Non-pigmented ciliary epithelial cell (primary cell): ENCODE measurements at places on chromosomes 7 and 10.

GRCh38 chr7:7569081-7569527, 2.4 kb downstream of the MIOS start:
- DNase-seq, result no peak

DNA sequence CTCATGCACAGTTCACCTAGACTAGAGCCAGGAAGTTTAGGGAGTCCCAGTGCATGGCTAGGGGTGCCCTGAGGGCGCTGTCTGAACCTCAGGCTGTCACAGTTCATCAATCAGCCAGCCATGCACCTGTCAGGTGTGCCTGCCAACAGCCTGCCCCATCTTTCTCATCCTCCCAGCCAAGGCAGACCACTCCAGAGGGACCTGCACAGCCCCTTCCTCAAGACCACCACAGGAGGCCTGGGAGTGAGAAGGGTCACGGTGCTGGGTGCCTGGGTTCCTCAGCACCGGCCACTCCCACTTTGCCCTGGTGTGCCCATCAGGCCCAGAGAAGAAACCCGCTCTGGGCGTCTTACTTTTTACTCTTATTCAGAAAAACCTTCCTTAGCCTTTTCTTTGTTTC, 8.4 kb downstream of the ATP6V1F start:
- no peak for DNase-seq

DNA sequence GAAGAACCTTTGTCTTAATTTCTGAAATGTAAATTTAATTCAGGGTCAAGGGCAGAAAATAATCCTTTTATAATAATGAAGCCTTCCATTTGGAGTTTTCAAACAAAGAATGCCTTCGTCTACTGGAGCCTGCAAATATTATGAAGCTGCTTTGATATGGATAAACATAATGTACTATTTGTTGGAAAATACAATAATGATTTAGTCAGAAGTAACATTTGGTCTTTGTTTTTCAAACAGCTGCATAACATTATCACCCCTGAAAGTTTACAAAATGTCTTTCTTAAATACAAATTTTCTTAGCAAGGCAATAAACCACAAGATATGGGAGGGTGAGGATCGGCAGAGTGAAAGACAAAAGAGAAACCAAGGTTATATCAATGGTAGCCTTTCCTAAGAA, 41.5 kb downstream of the TMEM26 start:
- no peak for DNase-seq

DNA sequence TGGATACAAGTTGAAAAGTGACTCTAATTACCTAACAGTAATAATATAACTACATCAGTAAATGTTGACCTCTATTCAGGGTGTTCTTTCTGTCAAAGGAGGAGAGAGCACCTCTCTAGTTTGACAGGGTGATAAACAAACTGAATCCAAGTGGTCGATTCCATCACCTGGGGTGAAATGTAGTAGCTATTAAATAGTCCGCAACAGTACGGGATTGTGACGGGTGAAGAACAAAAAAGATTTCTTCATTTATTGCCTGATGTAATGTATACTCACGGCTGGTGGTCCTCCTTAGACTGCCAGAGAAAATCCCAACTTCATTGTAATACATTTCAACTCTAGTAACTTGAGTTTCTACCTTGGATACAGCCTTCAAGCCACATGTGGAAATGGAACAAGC, 292.5 kb upstream of the CELF2 start:
- DNase-seq, result no peak

GRCh38 chr7:105454095-105454747, 65.5 kb upstream of the SRPK2 start:
- DNase-seq, result peak; percentile 69

DNA sequence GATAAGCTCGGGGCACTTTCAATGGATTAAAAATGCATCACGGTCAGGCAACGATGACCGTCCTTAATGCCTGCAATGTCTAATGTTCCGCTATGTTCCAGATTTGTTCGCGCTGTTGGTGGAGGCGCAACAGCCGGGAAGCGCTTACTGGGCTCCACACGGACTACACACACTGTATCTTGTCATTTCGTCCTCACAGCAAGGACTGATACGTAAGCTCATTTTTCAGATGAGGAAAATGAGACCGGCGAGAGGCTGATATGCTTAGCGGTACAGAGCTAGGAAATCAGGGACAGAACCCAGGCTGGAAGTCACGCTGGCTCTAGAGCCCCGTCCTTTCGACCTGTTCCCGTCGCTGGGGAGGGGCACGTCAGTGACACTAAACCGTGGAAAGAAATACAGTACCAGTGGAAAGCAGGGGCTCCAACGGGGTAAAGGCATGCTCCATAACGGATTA, 670 bp downstream of the TPK1 start:
- DNase-seq, result no peak

DNA sequence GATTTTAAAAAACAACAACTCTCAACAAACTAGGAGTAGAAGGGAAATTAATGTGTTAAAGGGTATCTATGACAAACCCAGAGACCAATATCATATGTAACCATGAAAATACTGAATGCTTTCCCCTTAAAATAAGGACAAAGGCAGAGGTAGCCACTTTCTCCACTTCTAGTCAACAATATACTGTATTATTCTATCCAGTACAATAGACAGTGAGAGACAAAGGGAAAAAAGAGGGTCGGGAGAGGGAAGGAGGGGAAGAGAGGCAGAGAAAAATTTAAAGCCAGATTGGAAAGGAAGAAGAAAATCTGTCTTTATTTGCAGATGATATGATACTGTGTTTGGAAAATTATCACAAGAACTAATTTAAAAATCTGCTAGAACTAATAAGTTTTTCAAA, 39.1 kb upstream of the WDFY4 start:
- DNase-seq, result no peak

DNA sequence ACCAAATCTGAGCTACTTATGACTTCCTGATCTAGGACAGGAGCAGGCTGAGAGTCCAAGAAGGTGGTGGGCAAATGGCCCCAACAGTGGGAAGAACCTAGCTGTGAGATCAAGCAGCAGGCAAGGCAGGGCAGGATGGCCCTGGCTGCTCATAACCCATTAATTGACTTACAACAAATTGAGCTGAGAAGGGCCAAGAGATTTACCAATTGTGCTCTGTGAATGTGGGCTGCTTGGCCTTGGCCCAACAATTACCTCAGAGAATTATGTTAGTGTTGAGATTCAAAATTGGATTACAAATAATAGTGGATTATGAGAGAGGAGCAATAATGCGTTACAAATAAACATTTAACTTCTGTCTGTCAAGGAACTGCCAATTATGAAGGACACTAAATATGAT, 956.5 kb downstream of the KCNMA1 start:
- no peak for DNase-seq

GRCh38 chr10:42809676-42810075, 27.1 kb downstream of the BMS1 start:
- no peak for DNase-seq

DNA sequence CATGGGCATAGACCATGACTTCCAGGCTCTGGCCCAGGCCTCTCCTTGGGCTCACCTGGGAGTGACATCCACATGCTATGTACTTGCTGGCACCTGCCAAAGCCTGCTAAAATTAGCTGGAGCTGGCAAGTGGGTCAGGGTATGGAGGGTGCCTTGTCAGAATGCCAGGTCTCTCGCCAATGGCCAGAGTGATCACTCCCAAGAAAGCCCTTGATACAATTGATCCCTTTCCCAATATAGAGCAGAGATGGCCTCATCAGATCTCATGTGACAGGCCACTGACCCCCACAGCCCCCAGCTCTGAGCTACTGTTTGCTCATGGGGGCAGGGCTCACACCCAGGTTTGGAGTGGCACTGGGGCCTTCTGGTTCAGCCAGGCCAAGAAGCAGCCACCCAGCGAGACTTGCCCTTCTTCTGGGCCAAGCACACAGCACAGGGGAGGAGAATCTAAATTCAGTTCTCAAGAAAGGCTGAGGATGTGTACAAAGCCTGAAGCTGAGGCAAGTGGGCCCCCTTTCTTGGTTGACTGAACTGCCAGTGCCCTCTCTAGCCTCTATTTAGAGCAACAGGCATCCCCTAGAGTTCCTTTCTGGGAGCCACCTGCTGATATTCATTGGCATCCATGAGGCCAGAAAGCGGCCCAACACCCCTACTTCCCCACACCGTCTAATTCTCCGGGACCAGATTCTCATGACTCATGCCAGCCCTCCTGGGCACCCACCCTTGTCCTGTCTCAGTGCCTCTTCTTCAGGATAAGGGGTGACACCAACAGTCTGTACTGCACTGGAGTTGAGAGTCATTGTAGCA, 18.9 kb upstream of the MYL7 start:
- DNase-seq, result no peak

DNA sequence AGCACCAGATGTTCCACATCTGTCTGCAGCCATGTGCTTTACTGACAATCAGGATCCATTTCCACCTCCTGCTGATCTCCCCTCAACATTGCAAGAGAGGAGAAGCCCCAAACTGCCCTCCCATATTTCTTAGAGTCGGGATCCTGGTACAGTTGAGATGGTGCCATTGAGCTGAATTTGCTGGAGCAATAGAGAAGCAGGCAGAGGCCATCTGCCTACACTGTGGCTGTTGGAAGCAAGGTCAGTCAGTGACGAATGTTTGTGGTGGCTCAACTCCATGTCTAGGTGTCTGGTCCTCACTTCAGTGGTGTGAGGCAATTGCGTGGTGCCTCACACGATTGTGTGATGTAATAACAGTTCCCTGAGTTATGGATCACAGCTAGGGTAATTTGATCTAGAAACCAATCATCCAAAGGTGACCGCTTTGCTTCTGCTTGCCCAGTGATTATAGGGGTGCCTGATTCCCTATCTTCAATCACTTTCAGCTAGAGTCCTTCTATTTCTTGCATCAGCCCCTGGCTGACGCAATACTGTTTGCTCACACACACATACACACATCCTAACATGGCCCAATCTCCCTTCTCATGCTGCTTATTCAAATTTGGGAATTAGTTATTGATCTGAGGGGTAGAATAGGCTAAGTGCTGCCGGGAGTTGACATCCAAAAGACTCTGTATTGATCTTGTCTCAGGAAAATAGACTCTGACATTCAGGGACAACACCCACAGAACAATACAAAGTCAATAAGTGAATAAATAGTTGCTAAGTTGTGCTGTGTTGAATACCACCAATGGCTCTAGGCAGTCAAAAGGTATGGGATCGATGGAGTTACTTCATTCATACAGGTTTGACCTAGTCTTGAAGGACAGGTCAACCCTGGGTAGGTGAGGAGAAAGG, 46.1 kb upstream of the SLC35B4 start:
- DNase-seq, result no peak

DNA sequence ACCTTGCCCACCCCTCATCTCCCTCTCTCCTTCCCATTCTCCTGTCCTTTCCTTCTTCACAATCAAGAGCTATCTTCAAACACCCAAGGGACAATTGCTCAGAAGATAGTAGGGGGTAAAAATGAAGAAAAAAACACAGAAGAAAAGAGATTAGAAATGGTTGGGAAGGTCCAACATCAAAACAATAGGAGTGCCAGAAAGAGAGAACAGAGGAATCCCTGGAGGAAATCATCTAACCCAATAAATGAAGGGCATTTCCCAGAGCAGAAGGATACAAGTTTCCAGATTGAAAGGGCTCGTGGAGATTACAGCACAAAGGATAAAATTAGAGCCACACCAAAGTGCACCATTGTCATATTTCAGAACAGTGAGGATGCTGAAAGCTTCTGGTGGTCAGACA, 145.6 kb downstream of the OAT start:
- no peak for DNase-seq

- no peak for DNase-seq
Measured at GRCh38 chr10:28302012-28302637, 739 bp downstream of the MPP7 start.

DNA sequence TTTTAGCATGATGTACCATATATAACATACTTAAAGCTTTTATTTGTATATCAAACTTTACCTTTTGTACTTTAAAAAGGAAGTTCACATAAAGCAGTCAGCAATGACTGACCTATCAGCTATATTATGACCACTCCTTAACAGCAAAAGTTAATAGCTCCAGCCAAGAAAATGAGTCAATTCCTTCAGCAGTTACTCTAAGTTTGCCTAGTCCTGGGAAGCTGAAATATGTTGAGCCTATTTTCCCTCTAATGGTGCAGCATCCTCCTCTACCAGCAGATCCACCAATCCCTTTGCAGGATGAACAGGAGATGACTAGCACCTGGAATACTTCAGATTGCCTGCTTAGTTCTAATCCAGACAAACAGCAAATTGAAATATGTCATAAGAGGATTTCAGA, 64.2 kb downstream of the CUL2 start:
- no peak for DNase-seq

- no peak for DNase-seq
Measured at GRCh38 chr10:78178940-78179339, 145.3 kb downstream of the RPS24 start.

DNA sequence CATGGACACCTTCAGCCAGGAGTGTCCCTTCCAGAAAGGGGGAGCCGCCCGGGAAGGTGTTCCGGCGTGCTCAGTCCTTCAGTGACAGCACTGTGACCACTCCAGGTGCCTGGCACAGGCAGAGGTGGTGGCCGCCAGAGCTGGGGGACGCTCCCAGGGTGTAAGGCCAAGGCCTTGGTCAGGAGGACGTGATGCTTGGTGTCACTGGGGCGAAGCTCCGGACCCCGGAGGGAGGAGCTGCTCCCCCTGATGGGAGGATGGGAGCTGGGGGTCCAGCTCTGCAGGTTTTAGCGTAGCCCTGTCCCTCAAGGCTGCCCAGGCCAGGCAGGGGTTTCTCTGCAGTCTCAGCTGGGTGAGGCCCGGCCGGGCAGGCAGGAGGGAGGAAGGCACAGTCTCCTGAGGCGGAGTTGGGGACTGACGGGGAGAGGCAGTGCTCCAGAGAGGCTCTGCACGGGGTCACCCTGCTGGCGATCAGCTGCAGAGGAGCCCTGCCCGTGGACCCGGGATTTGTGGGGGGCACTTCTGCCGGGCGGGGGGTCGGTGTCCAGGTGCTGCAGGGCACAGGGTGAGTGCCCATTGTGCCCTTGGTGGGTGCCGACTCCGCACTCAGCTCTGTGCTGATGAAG, 56.5 kb upstream of the DNAJB6 start:
- DNase-seq, result no peak

DNA sequence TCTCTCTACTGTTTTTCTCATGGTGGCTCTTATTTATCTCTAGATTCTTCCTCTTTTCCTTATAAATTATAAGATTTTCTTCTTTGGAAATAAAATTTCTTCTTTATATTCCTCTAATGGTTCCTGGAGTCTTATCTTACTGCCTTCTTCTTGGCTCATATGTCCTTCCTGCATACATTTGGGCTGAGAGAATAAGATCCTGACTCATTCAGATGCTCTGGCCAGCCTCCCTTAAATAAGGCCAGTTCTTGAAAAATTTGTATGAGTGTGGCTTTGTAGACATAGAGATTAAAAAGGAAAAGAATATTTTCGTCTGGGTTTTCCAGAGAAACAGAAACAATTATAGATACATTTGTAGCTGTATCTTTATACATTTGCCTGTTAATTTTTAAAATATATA, 411.3 kb downstream of the KIF20B start:
- DNase-seq, result peak; percentile 66

DNA sequence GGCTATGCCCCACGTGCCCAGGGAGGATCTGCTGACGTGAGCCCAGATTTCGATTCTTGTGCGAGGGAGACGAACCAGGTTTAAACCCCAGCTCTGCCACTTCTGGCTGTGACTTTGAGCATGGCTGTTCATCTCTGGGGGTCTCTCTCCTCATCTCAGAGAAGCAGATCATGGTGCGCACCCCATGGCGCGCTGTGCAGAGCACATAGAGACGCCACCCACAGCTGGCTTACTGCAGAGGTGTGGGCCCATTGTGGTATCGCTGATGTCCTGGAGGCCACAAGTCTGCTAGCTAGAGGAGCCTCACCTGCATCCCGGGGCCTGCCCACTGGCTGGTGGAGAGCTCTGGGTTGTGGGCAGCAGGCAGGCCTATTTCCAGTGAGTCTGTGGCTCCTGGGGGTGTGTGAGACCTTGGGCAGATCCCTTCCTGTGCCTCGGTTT, 140.5 kb downstream of the LHPP start:
- no peak for DNase-seq

- no peak for DNase-seq
Measured at GRCh38 chr7:90980545-90980944, 283.7 kb upstream of the FZD1 start.
